ENCODE measurements at places on chromosomes 7 and 10.

DNA sequence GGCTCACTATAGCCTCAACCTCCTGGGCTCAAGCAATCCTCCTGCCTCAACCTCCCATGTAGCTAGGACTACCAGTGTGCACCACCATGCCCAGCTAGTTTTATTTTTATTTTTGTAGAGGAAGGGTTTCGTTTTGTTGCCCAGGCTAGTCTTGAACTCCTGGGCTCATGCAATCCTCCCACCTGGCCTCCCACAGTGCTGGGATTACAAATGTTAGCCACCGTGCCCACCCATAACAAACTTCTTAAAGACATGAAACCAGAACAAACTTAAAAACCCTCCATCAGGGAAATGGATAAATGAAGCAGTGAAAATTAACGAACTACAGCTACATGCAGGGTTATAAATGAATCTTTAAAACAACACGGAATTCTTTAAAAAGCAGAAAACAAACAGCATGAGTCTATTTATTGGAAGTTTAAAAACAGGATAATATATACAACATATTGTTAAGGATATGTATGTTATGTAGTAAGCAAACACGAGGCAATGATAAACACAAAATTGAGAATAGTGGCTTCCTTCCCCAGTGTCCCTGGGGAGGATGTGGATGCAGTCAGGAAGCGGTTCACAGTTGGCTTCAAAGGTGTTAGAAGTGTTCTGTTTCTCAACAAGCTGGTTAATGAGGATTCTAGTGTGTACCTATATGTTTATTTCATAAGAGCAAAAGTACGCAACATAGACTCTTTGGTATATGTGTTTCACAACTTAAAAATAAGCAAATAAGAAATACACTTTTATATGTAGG lies 128.2 kb upstream of the IMMP2L start:
- no peak for DNase-seq

DNA sequence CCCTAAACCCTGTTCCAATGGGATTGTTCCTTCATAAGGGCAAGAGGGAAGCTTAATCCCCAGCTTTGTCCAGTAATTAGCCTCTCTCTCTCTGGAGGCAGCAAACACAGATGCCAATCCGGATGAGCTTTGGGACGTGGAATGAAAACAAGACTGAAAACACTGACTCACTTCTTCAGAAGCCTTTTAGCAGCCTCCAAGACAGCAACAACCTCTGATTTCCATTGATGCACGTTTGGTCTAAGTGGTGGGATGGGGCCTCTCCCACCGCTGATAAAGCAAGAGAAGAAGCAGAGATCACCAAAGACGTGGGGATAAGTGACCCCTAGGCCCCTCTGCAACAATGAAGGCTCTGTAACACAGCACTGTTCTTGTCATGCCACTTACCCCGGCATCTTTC lies 5.8 kb upstream of the GFRA1 start:
- no peak for DNase-seq

GRCh38 chr7:32890793-32891042 lies 842 bp downstream of the KBTBD2 start:
- DNase-seq, result no peak

GRCh38 chr7:112828696-112829095 lies 38.5 kb upstream of the TMEM168 start:
- no peak for DNase-seq

GRCh38 chr7:42590771-42591310 lies 321.0 kb downstream of the C7orf25 start:
- DNase-seq, result no peak

DNA sequence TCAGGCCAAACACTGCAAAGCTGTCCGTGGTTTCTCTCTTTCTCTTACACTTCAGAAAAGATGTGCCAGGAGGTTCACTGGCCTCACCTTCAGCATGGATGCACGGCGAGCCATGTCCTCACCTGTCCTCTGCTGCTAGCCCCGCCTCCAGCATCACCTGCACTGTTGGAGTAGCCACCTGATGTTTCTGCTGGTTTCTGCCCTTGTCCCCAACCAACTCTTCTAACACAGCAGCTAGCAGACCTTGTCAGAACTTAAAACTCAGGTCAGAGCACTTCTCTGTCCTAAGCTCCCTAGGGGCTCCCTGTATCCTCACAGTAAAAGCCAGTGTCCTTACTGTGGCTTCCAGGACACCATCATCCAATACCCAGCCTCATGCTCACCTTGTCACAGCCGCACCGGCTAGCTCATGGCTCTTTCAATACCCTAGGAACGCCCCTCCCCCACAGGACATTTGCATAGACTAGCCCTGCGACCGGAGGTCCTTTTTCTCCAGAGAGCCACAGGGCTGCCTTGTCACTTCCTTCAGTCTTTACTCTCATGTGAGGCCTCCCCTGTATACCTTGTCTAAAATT lies 15.2 kb downstream of the PALD1 start:
- DNase-seq, result no peak

DNA sequence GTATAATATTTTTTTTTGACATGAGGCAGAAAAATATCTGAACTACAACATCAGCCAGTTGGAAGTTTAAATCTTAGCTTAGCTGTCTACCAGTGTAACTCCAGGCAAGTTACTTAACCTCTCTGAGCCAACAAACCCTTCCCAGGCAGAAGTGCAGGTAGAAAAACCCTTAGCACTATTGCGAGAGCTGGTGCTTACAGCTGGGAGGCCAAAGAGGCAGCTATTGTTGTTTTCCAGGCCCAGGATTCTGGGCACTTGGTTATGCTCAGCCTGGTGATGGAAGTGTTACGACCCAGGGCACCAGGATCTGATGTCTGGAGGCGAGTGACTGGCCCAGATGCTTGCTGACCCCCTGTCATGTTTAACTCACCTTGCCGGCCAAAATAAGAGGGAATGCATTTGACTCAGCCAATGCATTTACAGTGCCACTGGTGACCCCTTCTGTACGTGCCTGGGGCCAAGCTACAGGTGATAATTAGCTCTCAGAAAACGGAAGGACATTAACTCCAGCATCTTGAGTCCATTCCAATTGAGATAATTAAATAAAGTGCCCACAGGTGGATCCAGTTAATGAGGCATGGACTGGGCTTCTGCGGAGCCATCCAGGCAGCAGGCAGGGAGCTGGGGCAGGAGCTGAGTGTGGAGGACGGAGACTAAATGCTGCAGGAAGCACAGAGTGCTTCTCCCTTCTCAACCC lies 126.5 kb upstream of the HABP2 start:
- no peak for DNase-seq

GRCh38 chr10:50621968-50622705 lies 1.6 kb downstream of the SGMS1 start:
- peak; percentile 51 for DNase-seq

GRCh38 chr7:109890622-109891021 lies 1200.3 kb upstream of the LRRN3 start:
- DNase-seq, result no peak

GRCh38 chr7:157758468-157759245 lies 421.9 kb downstream of the DNAJB6 start:
- DNase-seq, result no peak

GRCh38 chr10:6729071-6729774 lies 149.1 kb upstream of the PRKCQ start:
- no peak for DNase-seq

GRCh38 chr7:104397442-104397841 lies 69.0 kb downstream of the LHFPL3 start:
- DNase-seq, result no peak

- DNase-seq, result no peak
Observed at GRCh38 chr7:114354306-114354705, 60.3 kb upstream of the FOXP2 start.

GRCh38 chr7:127776776-127777386 lies 124.9 kb downstream of the SND1 start:
- DNase-seq, result no peak

DNA sequence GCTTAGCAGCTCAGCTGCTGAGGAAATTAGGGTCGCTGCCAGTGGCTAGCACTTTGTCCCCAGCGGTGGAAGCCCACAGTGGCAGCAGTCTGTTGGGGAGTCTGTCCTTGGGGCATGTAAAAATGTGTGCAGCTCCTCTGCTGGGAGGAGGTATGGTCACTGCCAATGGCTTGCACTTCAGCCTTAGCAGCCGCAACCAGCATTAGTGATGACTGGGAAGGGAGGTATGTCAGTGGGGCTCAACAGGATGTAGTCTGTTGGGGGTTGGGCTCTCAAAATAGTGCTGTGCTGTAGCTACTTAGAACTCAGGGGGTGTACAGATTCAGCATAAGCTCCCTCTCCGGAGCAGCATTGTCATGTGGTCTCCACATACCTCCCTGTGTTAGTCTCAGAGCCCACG lies 189.9 kb downstream of the ZEB1 start:
- DNase-seq, result no peak

DNA sequence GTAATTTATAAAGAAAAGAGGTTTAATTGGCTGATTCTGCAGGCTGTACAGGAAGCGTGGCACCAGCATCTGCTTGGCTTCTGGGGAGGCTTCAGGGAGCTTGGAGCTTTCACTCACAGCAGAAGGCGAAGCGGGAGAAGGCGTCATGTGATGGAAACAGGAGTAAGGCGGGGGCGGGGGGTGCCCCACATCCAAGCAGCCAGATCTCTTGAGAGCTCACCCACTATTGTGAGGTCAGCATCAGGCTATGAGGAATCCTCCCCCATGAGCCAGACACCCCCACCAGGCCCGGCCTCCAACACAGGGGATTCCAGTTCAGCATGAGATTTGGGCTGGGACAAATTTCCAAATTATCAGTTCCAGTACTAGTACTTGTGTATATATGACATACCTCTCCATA lies 46.2 kb downstream of the WDR37 start:
- no peak for DNase-seq

GRCh38 chr10:126908225-126908624 lies 3.0 kb downstream of the DOCK1 start:
- DNase-seq, result no peak

DNA sequence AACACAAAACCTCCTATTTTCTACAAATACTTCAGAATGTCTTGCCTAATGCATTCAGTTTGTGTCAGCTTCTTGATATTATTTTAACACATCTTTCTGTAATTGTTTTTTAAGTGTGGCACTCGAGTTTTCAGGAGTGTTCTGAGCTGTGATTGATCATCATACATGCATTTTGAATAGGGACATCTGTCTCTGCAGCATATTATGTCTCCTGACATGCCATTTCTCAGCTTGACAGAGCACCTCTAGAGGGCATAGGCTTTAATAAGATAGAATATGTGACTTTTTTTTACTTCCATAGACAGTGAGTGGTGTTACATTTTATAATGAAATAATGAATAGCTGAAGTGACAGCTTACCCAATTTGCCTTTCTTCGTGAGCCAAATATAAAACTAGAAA lies 219.2 kb upstream of the HDAC9 start:
- DNase-seq, result no peak

DNA sequence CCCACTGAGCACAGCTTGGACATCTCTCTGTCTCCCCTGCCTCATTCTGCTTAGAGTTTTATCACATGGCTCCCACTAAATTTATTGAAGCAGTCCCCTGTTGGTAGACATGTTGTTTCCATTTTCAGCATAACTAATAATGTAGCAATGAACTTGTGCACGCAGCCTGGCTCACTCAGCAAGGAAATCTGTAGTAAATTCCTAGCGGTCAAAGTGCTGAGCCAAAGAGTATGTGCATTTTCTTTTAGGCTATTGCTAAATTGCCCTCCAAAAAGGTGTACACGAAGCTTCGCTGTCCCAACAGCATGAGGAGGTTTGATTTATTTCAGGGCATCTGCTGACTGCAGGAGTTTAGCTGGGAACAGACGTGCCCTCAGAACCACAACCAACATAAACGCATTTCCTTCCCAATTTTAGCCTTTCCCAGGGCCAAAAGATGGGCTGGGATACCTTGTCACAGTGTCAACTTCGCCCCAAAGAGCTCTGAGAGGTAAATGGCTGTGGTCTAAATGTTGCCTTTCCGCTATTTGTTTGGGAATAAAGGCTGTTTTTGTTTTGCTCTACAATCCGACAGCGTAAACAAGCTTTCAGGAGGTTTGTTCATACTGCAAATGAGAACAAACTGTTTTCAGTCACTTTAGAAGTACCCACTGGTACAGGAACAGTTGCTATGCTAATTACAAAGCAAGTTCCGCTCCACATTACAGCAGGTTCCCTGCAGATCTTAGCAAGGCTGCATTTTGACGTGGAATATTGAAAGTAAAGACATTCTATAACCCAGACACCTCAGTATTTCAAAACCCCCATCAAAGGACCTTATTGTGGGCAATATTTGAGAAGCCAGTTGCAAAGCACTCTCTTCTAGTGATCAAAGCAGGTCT lies 16.8 kb downstream of the VSIR start:
- no peak for DNase-seq

GRCh38 chr10:48215486-48216203 lies 58.9 kb downstream of the FRMPD2 start:
- no peak for DNase-seq

- DNase-seq, result no peak
Observed at GRCh38 chr7:40213856-40214255, 79.1 kb downstream of the SUGCT start.

DNA sequence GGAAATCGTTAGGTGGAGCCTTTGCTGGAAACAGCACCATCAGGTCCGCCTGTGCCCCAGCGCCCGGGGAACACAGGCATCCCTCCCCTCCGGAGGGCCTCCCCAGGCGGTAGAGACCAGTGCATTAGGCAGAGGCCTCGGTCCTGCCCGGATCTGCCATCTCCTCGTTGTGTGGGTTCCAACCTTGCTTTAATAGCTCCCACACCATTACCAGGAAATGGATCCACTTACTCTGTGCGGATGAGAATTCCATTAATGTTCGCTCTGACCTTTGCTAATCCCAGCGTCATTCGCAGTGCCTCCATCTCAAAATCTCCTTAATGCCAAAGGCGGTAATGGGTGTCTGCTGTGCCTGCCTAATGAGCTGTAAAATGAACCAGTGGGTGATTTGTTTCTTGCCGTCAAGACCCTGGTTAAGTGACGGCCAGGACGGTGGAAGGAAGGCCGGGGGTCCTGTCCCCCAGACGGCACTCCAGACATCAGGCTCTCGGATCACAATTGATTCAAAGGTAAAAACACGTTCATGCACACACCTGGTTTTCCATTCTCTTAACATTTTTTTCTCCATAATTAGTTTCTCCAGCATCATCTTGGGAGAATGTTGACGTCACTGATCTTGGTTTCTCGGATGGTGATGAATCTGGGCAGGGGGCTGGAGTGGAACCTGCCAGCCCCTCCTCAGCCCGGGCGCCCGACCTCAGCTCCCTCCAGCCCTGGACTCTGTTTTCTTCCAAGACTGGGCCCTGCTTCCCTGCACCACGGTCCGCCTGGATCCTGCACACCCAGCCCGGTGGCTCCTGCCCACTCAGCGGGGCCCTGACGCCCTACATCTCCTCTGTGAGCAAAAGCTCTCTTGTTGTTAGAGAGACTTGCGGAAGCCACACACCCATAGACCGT lies 22.8 kb upstream of the FAM20C start:
- DNase-seq, result no peak

DNA sequence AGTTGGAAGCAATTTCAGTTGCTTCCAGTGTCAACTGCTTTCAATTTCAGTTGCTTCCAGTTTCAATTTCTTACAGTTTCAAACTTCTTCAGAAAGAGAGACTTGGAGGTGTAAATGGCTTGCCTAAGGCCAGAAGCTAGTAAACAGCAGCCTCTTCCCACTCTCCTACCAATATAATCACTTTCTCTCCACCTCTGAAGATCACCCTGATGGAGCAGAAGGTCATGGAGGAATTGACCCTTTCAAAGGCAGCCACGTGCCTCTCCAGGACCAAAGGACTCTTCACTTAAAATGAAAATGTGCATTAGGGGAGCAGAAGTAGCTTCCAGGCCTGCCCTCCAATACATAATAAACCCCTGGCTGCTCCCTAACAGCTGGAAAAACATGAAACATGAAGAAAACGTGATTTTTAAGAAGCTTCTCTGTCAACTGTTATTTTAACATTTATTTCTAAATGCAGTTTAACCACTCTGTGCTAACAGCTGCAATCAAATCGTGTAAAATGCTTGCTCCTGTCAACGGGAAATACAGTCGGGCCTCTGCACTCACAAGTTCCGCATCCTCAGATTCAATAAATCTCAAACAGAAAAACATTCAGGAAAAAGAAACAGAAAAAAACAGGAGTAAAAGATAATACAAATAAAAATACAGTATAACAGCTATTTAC lies 1020.6 kb downstream of the XPNPEP1 start:
- no peak for DNase-seq
